ENCODE measurements at places on chromosomes 16 and 17.

- DNase-seq, result no peak
These were observed 65.5 kb downstream of the IRX6 start for GRCh38 chr16:55389426-55390073.

- DNase-seq, result no peak
These were observed 11.5 kb upstream of the MMD start for GRCh38 chr17:55433029-55433628.

GRCh38 chr16:89981414-89981813, 32.9 kb downstream of the DEF8 start:
- no peak for DNase-seq

GRCh38 chr16:49524947-49525315, 151.3 kb downstream of the C16orf78 start:
- DNase-seq, result no peak

GRCh38 chr17:45692661-45693060, 91.5 kb upstream of the CRHR1 start:
- DNase-seq, result no peak

- DNase-seq, result no peak
These were observed 5.4 kb downstream of the CD300LB start for GRCh38 chr17:74525781-74526288.

GRCh38 chr17:78103311-78103710, 25.2 kb downstream of the TMC6 start:
- DNase-seq, result no peak

DNA sequence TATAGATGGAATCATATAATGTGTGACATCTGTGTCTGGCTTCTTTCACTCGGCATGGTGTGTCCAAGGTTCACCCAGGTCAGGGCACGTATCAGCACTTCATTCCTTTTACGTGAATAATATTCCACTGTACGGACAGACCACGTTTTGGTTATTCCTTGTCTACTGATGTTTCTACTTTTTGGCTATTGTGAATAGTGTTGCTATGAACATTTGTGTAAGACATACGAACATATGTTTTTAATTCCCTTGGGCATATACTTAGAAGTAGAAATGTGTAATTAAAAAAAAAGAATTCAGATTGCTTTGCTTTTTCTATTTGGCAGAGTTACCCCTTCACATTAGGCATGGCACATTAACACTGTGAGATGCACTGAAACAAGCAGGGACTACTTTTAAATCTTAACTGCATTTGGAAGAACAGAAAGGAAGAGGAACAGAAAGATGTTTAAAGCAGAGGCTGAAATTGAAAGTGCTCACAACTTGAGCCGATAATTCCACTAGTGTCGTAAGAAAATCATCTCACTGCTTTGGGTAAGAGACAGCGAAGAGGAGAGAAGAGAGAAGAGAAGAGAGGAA, 105.3 kb downstream of the VPS53 start:
- DNase-seq, result no peak

- no peak for DNase-seq
These were observed 9.2 kb downstream of the HSBP1 start for GRCh38 chr16:83817022-83817421.

- no peak for DNase-seq
These were observed 3.3 kb upstream of the RSAD1 start for GRCh38 chr17:50475362-50475761.

Data from right renal cortex interstitium (tissue), 3 donors.